Stimulated activated CD8-positive, alpha-beta memory T cell treated with anti-CD3 and anti-CD28 coated beads, Interleukin-4, amount 100 ng/mL, for 1 hour (primary cell): ENCODE measurements at places on chromosomes 3 and 15.

- no peak for DNase-seq
Observed at GRCh38 chr3:165742351-165742750, 94.9 kb downstream of the BCHE start.

GRCh38 chr3:58028902-58029301 is 20.7 kb downstream of the FLNB start:
- no peak for DNase-seq

DNA sequence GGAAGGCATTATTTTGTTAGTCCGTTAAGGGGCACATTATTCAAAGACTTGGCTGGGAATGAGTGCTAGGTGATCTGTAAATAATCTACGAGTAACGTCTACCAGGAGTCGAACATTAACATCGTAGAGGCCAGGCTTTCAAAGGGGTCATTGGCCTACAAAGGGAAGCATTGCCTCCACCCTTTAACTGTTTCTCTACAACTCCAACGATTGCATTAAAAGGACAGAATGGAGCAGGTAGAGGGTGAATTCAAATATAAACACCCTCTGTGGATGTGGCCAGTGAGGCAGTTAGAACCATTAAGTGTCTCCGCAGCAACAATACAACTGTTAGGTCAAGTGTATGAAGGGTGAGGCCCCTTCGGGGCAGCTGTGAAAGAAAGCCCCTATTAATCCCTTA is 126.0 kb upstream of the LMOD3 start:
- no peak for DNase-seq

DNA sequence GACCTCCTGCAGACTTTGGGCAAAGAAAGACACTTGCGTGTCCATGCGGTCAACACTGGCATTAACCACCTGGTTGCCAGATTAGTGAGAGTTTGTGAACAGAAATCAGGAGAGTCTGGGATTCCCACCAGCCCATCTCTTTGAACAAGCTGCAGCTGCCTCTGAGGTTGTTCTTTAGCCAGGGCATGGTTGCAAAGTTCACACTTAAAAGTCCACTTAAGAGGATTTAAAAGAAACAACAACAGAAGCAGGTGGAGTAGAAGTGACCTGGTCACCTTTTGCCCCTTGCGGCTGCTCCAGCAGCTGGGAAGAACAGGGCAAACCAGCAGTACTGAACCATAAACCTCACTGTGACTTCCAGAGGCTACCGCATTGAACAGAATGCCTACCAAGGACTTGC is 97.3 kb downstream of the FOXB1 start:
- no peak for DNase-seq

- DNase-seq, result no peak
Observed at GRCh38 chr3:114527036-114527644, 233.3 kb downstream of the TIGIT start.

- DNase-seq, result no peak
Observed at GRCh38 chr3:195574497-195575304, 9.0 kb downstream of the APOD start.

DNA sequence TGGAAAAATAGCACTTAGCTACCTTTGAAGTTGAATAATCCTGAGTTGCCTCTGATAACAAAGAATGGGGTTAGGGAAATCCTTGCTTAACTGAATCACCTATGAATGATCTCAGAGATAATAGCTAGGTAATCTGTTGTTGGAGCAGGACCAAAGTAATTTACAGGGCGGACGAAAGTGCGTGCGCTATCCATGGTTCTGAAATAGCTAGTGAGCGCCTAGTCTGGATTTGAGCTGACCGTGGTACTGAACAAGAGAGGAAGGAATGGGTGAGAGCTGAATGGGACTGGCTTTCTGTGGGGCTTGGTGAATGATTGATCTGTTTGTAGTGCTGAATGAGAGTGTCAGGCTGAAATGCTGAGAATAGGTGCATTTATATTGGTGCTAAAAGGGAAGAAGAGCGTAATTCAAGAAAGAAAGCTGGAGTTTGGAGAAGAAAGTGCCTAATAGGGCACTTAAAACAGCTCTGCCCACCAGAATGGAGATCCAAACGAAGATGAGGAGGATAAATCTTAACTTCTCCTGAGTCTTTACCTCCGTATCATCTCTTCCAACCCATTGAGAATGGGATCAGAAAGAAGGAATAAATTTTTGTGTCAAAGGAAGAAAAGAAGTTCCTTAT is 10.1 kb downstream of the SCN10A start:
- DNase-seq, result no peak

GRCh38 chr3:140536926-140537726 is 140.7 kb upstream of the TRIM42 start:
- no peak for DNase-seq

DNA sequence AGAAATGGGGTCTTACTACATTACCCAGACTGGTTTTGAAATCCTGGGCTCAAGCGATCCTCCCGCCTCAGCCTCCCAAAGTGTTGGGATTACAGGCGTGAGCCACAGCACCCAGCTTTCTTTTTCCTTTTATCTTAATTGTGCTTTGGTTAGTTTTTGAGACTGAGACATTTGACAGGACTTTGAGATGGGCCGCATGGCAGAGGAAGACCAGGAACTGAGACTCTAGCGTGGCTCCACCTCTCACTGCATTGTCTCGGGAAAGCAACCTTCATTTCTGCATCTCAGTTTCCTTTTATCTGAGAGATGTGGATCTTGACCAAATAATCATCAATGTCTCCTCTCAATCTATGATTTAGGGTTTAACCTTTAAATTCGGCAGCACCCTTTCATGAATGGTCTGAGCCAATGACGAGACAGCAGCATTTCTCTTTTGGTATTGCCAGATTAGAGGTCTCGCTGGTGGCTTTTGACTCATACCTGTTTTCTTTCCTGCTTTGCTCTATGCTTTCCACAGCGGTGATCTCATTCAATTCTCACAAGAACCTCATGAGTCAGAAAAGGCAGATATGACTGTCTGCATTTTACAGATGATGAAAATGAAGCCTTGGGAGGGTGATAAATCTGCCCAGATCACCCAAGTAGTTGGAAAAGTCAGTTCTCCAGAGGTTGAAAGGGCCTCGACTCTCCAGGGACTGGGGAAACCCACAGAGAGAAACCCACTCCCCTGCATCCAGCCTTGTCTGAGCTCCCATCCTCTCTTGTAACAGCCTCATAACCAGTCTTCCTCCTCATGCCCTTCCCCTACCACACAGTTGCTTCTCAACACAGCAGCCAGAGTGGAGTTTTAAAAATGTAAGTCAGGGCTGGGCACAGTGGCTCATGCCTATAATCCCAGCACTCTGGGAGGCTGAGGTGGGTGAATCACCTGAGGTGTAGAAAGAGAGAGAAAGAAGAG is 84.8 kb upstream of the FOXB1 start:
- no peak for DNase-seq

DNA sequence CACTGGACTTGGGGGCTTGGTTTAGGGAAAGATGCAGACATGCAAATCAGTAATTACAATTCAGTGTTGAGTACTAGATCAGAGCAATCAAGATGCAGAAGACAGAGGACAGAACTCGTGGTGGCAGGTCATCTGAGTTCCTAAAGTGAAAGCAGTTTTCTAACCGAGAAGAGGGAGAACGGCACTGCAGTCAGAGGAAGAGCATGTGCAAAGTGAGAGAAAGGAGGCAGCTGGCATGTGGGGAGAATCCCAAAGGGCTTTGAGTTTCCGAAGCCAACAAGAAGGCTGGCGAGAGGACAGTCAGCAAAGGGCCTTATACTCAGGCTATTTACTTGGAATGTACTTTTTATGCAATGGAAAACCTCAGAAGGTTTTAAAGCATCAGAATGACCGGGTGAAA is 87.0 kb downstream of the ANP32A start:
- no peak for DNase-seq

DNA sequence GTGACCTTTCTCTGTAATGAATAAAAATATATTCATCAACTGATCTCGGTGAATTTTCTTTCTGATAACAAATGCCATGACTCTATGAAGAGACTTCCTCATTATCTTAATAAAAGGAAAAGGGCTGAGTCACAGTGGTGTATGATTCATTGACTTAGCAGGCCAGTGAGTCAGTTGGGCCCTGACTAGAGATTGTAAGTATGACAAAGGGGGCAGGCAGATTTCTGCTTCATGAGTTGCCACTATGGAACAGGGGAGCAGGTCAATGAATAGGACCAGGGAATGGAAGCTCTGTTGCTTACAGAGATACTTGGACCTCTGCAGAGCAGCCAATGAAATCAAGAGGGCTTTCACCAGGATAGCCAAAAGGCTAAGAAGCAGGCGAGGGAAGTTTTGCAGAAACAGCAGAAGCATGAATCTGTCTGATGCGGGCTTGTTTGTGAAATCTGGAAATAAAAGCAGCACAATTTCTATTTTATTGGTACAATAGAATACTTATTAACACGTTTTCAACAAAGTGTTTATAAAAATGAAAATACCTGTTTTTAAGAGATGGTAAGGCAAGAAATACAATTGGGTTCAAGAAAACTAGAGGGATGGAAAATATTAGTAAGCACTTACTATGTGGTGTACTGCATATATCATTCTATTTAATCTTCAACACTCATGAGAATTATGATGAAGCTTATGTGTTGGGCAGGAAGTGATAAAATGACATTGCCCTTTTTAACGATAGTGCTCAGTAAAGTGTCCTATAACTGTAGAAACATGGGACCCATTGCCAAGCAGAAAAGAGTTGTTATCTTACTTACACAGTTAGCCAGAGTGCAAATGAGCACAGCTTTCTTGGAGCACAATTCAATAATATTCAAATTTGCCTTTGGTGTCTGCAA is 169.8 kb upstream of the MYRIP start:
- DNase-seq, result no peak

DNA sequence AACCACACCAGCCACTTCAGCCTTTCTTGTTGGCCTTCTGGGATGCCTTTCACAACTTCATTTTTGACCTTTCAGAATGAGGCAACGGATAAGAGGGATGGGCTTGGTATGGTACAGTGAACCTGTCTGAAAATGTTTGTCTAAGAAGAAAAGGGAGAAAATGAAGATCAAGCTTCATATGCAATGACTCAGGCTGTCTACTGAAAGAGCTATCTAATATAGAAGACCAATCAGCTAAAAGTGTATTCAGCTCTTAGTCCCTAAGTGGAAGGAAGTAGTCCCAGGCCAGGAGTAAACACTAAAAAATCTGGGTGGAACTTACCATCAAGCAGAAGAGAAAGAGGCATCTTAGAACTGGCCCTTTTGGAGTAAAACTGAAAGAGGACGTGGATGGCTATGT is 12.2 kb upstream of the UPK1B start:
- DNase-seq, result no peak

DNA sequence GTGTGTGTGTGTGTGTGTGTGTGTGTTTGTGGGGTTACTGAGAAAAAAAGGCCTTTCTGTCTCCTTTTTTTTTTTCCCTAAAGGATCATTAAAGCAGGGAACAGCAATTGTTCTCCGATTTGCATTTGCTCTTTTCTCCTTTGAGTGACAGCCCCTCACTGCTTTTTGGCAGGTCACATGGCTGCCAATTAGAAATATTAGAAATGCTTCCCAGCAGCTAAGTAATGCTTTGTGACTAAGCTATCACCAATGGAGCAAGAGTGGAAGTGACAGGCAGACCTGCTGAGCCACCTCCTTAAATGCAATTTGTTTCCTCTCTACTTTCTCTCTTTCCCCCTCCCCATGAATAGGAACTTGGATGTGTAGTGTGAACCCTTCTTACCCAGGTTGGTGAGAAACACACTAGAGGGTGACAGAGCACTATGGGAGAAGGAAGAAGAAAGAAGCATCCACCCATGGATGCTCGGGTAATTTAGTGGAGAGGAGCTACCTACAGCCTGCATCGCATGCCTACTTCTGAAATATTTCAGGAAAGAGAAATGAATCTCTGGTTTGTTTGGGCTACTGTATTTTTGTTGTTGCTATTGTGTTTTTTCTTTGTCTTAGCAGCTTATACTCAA is 165.2 kb upstream of the PDZRN3 start:
- DNase-seq, result no peak

DNA sequence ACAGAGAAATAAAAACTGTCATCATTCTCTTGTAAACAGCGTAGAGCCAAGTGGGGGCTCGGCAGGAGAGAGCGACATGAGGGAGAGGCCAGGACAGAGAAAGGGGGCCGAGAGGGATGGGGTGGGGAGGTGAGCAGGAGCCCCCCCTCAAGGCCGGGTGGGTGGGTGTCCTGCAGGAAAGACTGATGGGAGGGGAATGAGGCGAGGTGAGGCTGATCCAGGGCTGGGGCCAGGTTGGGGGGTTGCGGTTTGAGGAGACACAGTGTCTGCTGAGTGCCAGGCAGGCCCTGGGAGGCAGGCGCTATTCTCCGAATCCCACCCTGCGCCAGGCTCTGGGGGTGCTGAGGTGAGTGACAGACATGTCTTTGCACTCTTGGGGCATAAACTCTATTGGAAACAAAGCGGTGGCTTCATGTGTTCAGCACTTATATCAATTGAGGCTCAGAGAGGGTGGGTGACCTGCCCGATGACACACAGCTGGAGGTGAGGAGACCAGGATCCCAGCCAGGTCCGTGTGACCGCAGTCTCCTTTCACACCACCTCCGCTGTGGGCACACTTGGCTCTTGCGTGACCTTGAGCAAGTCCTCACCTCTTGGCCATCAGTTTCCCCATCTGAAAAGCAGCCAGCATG is 19.6 kb upstream of the CSPG4 start:
- no peak for DNase-seq

GRCh38 chr3:16392065-16392464 is 121.4 kb downstream of the RFTN1 start:
- no peak for DNase-seq

DNA sequence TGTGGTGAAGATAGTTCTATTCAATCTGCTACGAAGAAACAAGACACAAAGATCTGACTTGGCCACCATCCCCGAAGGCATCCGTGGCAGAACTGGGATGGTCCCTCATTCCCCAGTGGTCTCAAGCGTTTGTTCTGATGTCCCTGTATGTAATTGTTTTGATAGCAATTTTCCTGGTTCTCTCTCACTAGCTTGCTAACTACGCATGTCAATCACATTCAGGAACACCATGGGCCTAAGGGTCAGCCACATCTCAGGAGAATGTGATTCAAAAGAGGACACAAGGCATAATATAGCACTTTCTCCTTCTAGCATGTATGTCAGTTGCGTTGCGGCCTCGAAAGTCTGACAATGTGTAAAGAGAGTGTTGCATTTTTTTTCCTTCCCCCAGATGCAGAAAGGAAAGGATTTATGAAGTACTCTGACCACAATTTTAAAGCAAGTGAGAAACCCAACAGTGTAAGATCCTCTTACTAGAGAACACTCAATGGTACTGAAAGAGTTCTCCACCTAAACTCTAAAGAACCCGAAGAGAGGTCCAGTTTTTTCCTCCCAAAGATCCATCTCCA is 32.0 kb upstream of the TCF12 start:
- no peak for DNase-seq

- DNase-seq, result no peak
Observed at GRCh38 chr15:70113304-70113700, 15.6 kb upstream of the TLE3 start.
